Anterior cingulate cortex (tissue), 58 donors: ENCODE measurements at places on chromosomes 6 and 20.

DNA sequence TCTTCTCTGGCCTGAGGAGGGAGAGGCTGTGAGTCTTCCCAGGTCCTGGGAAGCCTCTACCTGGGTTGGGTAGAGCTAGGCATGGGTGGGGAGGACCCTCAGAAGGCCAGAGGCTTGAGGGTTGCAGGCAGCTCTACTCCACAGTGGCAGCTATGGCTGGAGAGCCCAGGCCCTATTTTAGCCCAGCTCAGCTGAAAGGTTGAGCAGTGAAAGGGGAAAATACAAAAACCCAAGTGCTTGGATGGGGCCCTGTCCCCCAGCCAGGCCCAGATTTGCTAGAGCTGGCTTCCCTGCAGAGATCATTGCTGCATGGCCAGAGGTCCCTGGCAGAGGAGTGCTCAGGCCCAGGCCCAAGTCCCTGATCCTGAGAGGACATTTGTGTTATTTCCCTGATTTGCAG lies 45.7 kb downstream of the SUN5 start:
- DNase-seq: no peak

DNA sequence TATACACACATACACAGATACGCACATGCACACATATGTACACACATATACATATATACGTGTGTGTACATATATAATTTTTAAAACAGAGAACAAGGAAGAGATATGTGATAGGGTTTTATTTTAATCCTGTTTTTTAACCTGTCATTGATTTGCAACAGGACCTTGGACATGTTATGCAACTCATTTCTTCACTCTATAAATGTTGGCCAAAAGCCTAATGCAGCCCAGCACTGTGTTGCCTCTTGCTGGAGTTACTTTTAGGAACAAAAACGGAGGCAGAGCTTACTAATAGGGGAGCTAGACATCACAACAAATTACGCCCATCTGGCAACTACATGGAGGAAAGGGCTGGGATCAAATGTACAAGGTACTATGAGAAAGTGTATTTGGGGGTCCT lies 179.9 kb upstream of the TAB2 start:
- no peak for DNase-seq

DNA sequence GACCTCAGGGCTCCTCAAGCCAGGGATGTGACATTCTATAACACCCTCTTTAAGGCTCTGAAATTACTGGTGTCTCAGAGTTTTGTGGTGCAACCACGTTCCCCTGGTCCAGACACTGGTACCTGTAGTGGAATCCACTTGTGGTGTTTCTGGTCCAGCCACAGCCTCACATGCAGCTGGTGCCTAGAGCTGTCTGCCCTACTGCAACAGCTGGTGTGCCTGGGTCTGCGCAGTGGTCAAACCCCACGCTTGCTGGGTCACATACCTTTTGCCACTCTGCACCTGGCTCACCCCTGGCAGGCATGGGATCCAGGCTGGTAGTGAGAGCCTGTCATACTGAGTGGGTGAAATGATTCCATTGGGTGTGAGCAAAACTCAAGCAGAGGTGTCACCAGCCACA lies 1230.2 kb upstream of the EYS start:
- no peak for DNase-seq

- DNase-seq: no peak
Measured at GRCh38 chr6:29702519-29703103, 20.6 kb upstream of the HLA-F start.

DNA sequence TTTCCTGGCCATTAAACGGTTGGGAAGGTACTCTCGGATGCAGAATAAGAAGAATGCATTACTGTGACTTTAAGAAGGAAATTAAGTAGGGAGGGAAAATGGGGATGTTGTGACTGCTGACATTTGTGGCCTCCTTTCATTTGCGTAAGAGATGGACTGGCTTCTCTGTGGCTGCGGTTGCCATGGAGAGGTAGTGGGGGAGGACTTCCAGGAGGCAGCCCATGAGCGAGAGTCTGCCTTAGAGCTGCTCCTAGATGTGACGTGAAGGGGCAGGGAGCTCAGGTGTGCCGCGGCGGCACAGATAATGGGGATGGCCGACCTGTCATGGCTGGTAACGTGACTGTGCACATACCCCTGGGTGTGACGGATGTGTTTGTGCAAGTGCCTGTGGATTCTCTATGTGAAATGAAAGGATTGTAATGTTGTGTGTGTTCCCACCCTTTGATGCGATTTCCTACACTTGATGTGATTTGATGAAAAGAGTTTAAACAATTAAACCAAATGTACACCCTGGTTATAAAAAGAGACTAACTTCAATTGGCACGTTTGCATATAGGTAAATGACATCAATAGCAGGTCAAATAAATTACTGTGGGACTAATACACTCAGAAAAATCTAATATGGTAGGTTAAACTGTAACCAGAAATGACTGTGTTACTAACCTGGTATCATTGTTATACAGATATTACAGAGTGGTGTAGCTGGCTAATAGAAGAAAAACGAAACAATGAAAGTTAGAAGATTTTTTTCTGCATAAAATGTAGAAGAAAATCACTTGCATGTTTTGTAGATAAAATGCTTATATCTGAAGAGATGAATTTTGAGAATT lies 48.9 kb downstream of the HIVEP1 start:
- DNase-seq: no peak

GRCh38 chr20:31707994-31708735 lies 14.5 kb downstream of the BCL2L1 start:
- DNase-seq: no peak

DNA sequence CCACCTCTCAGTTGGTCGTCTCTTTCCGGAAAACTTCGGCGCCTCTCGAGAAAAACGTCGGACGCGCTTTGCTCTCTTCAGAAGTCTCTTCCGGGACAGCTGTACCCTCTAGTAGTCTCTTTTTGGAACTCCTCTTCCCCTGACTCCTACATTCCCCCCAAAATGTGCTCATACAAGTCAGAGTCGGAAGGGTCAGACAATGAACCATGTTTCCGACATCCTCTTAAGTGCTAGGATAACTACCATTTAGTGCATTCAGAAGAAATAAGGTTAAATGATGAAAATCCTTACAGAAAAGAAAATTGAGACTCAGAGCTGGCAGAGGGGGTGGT lies 476 bp upstream of the TP53RK start:
- no peak for DNase-seq

DNA sequence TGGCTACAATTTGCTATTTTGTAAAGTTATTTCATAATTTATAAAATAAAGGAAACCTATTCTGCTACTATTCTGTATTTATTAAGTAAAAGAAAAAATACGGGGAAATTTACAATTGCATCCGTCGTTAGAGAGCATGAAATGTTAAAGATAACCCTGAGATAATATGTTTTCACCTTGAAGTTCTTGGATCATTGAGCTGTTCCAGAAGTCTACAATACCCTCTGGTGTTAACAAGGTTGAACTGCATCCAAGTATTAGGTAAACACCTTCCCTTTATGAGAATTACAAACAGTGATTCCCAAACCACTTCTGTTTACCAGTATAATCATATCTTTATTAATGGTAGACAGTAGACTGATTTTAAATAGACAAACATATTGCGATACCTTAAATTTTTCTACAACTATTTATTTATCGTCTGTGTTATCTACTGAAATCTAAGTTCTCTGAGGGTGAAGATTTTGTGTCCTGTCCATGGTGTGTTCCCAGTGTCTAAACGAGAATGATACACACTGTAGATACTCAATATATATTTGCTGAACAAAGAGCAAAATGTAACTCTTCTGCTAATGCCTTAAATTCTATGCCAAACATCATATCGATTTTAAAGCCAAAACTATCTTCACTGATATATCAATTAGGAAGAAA lies 28.2 kb downstream of the TBC1D32 start:
- no peak for DNase-seq

- no peak for DNase-seq
Measured at GRCh38 chr6:156942266-156942665, 165.1 kb downstream of the ARID1B start.

DNA sequence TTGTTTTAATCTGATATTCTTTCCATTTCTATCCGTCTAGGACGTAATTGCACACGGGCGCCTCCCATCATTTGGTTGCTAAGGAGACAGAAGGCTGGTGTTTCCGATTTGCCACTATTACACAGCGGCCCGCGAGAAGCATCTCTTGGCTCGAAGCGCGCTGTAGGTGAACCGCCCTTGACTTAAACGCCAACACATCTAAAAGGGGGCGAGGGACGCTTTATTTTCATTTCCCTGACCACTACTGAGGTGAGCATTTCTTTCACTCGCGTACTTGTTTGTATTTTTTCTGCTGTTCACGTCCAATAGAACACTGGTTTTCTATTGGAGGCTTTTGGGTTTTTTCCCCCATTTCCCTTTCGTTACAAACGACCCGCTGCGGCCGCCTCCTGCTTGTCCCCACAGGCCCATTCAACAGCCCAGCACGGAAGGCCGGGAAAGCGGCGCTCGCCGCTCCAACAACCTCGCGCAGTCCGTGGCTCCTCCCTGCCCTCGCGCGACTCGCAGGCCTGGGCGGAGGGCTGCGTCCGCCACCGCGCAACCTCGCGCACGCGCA lies 505 bp upstream of the WRNIP1 start:
- DNase-seq: peak; percentile 55

DNA sequence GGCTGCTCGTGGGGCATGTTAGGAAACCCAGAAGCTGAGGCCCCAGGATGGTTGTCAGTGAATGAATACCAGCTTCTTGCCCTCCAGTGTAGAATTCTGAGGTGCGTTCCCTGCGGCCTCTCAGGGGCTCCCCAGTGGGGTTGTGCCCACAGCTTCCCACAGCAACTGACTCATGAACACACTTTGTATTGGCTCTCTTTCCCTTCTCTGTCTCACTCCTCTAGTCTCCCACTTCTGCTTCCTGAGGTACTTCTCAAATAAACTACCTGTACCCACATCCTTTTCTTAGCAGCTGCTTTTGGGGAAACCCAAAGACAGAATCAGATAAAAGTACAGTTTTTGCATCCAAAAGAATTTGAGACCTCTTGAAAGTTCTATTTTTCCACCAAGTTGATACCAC lies 107.7 kb upstream of the JAG1 start:
- DNase-seq: no peak

GRCh38 chr6:47307362-47308197 lies 2.1 kb downstream of the TNFRSF21 start:
- no peak for DNase-seq

GRCh38 chr20:2023151-2023550 lies 29.3 kb upstream of the PDYN start:
- no peak for DNase-seq

DNA sequence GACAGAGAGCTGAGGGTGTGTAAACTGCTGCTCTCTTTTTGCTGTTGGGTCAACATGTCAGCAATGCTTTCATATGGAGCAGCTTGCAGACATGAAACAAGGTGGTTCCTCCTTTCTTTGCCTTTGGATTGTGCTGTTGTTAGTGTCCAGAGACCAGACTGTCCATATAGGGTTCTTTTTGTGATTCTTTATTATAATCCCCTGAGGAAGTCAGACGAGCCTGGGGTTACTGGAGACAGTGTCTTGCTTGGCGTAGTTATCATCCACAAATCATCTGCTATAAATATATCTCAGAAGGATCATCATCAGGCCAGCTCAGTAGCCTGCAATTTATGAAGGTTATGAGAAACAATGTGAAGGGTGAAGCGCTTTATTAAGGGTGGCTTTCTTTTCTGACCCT lies 2.3 kb upstream of the ADGRB3 start:
- DNase-seq: no peak

GRCh38 chr6:147205690-147206600 lies 1.7 kb downstream of the STXBP5 start:
- no peak for DNase-seq

- DNase-seq: no peak
Measured at GRCh38 chr6:3516092-3516491, 59.2 kb upstream of the SLC22A23 start.

GRCh38 chr6:137241481-137242038 lies 22.4 kb upstream of the IFNGR1 start:
- DNase-seq: no peak

DNA sequence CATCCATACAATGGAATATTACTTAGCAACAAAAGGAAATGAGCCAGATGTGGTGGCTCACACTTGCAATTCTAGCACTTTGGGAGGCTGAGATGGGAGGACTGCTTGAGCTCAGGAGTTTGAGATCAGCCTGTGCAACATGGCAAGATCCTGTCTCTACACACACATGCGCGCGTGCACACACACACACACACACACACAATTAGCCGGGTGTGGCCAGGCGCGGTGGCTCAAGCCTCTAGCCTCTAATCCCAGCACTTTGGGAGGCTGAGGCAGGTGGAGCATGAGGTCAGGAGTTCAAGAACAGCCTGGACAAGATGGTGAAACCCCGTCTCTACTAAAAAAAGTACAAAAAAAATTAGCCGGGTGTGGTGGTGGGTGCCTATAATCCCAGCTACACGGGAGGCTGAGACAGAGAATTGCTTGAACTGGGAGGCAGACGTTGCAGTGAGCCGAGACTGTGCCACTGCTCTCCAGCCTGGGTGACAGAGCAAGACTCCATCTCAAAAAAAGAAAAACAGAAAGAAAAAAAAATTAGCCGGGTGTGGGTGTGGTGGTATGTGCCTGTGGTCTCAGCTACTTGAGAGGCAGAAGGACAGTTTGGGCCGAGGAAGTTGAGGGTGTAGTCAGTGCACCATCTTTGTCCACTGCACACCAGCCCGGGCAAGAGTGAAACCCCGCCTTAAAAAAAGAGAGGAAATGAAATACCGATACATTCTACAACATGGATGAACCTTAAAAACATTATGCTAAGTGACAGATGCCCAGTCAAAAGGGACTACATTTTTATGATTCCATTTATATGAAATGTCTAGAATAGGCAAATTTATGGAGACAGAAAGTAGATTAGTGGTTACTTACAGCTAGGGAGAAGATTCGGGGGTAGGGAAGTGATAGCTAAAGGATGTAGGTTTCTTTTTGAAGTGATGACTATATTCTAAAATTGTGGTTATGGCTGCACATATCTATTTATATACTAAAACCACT lies 52.5 kb downstream of the RBL1 start:
- DNase-seq: no peak

DNA sequence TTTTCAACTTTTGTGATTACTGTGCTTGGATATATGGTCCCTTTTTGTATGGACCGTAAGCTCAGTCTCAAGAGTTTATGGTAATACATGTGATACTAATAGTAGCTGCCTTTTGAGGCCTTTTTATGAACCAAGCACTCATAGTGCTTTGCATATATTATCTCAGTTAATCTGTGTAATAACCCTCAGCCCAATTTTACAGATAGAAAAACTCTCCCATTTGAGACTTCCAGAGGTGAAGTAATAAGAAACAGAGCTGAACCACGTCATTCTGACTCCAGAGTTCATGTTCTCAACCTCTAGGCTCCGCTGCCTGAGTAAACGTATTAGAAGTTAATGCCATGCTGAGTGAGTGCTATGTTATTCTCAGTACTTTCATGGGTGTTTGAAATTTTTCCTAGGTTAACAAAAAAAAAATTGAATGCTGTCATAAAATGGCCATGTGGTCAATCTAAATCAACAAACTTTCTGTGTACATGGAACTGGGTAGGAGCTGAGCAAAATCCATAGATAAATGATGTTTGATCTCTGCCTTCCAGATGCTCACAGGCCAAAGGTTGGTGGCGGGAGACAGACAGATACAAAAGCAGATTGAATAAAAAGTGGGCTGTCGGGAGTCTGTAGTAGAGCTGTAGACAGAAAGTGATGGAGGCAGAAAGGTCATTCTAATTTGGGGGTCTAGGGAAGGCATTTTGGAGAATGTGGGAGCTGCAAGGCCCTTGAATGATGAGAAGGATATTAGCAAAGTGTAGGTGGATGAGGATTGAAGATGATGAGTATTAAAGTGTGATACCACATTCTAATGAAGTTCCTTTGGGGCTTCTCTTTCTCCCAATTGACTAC lies 22.6 kb upstream of the ELOVL2 start:
- no peak for DNase-seq

- DNase-seq: no peak
Measured at GRCh38 chr6:75024828-75025227, 181.0 kb downstream of the COL12A1 start.

GRCh38 chr20:19926591-19926990 lies 90.6 kb upstream of the NAA20 start:
- no peak for DNase-seq

- DNase-seq: peak; percentile 2
Measured at GRCh38 chr6:144285798-144286502, 815 bp downstream of the UTRN start.
